GM04503 (cell line): ENCODE measurements at places on chromosomes 12 and 14.

GRCh38 chr12:131818821-131819585, 9.2 kb upstream of the MMP17 start:
- no peak for DNase-seq

- DNase-seq = no peak
Observed at GRCh38 chr12:104823985-104824461, 134.1 kb downstream of the SLC41A2 start.

DNA sequence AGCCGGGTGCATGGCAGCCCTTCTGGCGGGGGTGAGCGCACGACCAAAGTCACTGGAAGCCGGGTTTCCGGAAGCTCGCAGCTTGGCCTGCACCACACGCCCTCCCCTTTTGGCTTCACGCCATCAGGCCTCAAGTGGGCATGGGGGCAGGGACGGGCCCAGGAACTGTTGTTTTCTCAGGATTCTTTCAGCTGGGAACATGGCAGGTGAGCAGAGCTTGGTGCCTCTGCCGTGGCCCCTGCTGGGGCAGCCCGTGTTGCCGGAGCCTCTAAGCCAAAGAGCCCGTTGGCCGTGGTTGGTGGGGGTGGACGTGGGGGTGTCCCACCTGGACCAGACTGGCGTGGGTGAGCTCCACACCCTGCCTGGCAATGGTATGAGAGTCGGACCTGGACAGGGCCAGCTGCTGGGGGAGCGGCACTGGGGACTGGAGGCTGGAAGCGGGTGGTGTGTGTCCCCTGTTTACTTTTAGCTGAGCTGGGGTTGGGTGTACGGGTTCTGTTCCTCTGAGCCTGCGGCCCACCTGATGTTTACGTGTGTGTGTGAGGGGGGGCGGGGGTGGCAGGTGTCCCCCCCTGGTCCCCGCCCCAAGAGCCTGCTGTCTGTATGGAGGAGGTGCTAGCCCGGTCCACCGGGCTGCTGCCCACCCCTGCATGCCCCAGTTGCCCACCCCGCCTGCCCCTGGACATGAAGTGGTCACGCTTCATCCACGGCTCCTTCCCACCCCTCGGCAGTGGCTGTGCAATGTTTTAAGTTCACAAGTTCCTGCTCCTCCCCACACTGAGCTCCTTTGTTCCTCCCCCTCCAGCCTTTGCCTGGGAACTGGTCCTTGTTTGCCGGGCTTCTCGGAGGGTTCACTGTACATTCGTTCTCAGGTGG, 28.7 kb upstream of the PLD4 start:
- DNase-seq = no peak

DNA sequence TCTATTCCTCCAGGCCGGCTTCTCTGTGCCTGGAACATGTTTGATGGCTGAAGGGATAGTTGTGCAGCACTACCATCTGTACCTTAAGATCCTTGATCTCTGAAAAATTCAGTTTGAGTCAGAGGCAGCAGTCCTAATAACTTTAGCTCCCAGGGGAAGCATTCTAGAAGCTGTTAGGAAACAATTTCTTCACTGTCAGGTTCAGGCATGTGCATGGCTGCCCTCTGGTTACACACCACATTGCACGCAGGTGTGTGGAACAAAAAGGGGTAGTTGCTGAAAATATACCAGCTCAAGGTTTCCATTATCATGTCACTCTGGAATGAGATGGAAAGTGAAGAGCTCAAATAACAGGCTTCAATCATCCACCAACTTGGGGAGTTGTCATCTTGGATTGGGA, 80.1 kb downstream of the CHST11 start:
- no peak for DNase-seq

DNA sequence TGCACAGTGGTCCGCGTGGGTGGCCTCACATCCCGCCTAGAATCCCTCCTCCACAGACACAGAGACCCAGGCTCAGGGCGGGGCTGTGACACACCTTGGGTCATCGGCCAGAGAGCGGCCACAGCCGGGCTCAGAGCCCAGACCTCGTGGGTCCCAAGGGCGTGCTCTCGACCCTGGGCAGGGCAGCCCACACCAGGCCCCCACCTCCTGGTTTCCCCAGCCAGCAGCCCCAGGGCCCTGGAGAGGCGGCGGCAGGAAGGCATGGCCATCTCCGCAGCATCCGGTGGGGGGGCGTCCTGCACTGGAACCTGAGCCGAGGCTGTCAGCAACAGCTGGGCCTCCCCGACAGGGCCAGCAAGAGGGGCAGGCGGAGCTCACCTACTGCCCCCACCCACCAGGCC, 15.2 kb downstream of the JAG2 start:
- DNase-seq = no peak

DNA sequence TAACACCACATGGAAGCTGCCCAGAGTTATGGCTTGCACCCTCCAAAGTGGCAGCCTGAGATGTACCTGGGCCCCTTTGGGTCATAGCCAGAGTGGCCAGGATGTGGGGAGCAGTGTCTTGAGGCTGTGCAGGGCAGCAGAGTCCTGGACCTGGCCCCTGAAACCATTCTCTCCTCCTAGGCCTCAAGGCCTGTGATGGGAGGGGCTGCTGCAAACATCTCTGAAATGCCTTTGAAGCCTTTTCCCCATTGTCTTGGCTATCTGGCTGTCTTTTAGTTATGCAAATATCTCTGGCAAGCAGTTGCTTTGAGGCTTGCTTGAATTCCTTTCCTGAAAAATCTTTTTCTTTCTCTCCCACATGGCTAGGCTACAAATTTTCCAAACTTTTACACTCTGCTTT, 356.5 kb downstream of the DAD1 start:
- DNase-seq = no peak

- no peak for DNase-seq
Observed at GRCh38 chr14:102282751-102283465, 22.1 kb downstream of the MOK start.

DNA sequence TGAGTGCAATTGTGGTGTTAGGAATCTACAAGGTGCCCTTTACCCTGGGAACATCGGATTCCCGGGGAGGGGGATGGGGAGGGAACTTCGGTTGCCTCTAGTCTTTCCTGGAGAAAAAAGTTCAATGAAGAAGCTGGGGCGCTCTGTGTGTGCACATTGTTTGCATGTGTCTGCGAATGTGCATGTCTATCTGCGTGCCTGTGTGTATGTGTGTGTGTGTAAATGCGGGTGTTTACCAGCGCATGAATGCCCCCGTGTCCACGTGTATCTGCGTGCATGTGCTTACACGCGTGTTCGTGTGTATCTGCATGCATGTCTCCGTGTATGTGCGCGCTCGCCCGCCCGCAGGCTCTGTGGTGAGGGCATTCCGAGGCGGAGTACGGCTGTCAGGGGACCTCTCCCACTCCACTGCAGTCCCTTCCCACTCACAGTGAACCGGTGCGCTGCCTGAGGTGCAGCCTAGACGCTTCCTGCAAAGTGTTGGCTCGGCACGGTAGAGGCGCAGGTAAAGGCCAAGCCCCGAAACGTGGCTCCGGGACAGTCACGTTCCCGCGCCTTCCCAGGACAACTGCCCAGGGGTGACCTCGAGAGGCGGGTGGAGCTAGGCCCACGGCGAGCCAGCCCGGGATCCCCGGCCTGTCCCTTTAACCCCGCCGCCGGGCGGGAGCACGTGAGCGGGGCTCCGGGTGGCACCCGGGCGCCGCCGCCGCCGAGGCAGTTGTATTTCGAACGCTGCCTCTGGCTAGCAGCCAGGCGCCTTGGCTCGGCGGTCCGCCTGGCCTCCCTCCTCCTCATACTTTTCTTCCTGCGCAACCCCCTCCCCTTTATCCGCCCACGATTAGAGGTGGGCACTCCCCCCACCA, 539 bp upstream of the HMGA2 start:
- no peak for DNase-seq

DNA sequence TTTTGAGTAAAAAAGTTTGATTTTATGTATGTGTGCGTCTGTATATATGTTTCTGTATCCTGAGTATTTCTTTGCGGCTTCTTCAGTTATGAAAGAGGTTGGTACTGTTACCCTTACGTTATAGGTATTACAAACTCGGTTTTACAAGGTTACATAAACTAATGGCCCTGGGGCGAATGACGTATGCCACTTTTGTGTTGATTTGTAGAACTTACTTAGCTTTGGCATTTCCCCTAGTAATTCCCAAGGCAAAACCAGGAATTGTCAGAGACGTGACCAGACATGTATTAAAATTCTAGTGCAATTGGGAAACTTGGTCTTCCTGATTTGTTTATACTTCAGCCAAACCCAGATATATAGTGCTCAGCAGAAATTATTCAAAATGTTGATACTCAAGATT, 93.3 kb downstream of the DUSP16 start:
- no peak for DNase-seq

DNA sequence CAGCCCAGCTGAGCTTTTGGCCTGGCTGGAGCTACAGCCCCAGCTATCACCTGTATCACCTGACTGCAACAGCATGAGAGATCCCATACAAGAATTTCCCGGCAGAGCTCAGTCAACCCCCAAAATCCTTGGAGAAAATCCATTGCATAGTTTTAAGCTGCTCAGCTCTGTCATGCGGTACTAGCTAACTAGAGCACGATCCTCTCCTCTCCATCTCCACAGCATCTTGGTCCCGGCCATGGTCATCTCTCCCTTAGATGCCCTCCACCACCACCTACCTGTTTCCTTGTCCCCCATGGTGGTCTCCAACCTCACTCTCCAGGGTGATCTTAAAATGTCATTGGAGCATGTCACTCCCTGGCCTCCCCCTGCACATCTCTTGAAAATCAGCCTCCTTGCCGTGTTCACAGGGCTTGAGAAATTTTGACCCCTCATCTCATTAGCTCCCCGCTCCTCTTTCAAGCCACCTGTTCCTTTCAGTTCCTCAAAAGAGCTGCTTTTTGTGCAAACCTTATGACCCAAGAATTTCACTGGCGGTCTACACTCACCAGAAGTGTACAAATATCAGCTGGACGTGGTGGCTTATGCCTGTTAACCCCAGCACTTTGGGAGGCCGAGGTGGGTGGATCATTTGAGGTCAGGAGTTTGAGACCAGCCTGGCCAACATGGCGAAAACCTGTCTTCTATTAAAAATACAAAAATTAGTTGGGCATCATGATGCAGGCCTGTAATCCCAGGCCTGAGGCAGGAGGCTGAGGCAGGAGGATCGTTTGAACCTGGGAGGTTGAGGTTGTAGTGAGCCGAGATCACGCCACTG, 8.1 kb upstream of the CLMN start:
- DNase-seq = no peak

- no peak for DNase-seq
Observed at GRCh38 chr14:104246401-104247335, 108.3 kb downstream of the KIF26A start.

DNA sequence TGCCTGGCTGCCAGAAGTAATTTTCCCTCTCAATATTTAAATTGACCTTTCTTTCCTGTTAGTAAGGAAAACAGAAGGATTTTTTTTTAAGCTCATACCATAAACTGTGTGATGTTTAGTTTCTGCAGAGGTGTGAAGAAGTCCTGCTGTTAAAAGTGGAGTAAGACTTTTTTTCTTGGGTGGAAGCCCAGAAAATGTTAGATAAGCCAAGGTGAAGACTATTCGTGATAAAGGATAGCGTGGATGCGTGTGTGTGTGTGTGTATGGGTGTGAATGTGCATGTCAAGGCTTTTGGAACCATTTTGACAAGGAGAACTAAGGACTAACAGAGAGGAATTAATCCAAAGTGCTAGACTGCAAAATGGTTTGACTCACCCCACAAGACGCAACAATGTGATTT, 152.9 kb upstream of the SEL1L start:
- no peak for DNase-seq

DNA sequence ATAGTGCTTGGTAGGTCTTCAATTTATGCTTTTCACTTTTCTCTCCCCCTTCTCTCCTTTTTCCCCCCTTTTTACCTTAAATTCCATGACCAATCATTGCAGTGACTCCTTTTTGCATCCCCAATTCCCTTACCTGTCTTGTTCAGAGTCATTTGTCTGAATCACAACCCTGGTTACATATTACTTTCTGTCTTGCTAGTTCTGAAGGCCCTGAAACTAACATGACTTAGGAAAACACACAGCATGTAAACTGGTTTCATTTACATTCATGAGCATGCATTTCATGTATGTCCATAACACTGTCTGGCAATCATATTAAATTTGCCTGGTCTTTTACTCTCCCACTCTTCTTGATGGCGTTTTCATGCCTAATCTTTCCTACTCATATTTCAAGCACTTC, 20.3 kb upstream of the FOXG1 start:
- DNase-seq = no peak

- no peak for DNase-seq
Observed at GRCh38 chr14:34580381-34580780, 40.9 kb upstream of the EAPP start.

DNA sequence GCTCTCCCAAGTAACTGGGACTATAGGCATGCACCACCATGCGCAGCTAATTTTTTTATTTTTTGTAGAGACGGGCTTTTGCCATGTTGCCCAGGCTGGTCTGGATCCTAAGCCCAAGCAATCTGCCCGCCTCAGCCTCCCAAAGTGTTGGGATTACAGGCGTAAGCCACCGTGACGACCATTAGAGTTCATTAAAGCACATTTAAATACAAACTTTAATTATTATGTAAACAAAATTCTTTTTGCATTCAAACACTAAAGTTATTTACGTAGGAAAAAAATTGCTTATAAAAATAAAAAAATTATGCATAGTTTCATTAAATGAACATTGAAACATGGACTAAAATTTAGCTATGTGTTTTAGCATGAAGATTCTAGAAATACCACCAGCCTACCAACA, 7.2 kb downstream of the RPAP3 start:
- no peak for DNase-seq

DNA sequence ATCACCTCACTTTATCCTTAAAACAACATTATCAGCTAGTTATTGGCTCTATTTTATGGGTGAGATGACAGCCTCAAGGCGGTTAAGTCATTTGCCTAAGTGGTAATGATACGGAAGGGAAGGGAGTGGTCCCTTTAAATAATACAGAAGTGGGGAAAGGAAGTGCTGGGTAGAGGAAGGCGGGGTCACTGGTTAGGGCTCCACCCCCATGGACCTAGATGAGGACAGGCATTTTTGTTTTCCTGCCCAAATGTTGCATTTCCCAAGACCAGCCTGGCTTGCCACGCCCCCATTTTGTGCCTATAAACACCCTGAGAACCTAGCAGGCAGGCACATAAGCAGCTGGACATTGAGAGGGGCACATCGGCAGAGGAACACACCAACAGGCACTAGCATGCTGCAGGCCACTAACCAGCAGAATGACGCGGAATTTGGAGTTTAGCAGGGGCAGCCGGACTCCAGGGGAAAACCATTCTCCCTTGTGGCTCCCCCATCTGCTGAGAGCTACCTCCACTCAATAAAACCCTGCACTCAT, 100.9 kb downstream of the EPS8 start:
- DNase-seq = no peak

DNA sequence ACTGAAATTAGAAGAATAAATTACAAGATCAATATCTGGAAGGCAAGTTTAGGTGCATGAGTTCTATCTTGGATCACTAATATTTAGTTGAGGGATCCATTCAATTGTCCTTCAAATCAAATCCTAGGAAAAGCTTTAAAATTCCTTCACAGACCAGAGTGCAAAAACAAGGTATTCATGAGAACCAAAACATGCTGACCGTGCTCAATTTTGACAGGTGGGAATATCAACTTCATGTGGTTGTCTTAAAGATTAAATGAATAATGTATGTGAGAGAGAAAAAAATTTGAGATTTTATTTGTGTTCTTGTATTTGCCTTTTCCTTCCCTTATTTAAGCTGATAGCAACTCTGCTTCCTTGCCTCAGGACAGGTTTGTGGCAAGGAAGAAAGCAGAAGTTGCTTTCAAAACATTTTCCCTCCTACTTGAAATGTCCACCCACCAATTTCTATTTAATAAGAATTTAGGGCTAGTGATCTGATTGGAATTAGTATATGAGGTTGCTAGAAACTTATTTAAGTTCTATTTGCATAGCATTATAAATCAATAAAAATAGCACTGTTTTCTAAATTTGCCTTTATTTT, 4.9 kb upstream of the PPP1R12A start:
- DNase-seq = no peak
